Natural killer cell treated with Interleukin-12 subunit alpha and Interleukin-12 subunit beta and Interleukin-15 and Interleukin-18, amount 100 ng/mL, for 72 hours (primary cell): ENCODE measurements at places on chromosomes 1 and 21. TPM values are rescaled to one million over a fixed set of nuclear protein-coding genes. Genes with fewer than 3 reads are reported as not detected.

- no peak for DNase-seq
Observed at GRCh38 chr21:16377120-16377658, 647.4 kb downstream of the USP25 start.

DNA sequence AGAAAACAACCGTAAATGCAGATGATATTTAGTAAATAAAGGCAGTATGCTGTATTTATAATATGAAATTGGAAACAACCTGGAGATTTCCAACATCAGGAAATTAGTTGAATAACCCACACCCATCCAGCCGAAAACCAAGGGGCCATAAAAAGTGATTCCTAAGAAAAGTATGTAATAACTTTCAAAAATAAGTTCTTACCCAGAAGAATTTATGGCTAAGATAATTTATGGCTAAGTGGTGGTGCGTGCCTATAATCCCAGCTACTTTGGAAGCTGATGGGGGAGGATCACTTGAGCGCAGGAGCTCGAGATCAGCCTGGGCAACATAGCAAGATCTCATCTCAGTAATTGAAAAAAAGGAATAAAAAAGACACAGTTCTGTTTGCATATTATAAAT is 43.2 kb downstream of the TMCO4 start:
- DNase-seq, result no peak

Gene ACTL8
- not detected for total RNA-seq

DNA sequence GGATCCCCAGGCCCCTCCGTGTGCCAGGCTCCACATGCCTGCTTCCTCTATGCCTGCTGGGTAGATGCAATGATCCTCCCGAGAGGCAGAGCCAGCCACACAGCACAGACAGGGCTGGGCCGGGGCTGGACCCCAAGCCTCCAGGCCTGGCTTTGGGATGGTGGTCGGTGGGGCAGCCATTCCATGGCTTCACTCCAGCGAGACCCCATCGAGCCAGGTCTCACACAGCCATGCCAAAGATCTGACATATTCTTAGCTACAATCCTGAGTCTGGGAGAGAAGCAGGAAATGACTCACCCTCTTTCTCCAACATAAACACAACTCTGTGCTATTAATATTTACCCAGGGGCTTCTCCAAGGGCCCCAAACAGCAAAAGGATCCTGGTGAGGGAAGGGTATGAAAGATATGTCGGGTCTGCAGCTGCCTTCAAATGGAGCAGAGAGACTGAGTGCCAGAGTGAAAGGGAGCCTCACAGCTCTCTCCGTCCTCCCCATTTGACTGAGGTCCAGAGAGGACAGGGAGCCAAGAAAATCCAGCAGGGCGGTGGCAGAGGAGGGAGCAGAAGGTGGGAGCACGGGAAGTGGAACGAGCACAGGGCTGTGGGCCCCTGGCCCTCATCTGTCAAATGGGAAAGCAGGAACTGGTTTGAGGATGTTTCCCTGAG is 639.5 kb downstream of the MATN1 start:
- no peak for DNase-seq

DNA sequence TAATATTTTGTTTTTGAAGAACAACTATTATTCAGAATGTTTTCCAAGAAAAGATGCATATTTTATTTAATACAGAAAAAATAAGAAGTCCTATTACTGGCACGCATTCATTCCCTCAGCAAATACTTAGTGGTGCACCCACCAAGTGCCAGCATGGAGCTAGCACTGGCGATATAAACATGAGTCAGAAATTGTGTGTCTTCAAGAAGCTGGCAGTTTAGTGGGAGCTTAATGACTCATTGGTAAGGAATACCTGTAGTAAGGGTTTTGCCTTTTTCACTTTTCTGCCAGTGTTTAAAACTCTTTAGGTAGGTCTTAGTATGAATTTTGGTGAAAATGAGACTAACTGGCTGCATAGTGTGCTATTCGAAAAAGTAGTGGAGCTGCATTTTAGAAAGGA is 6.3 kb downstream of the MAGI3 start:
- no peak for DNase-seq

GRCh38 chr1:241061062-241061461 is 295.9 kb downstream of the RGS7 start:
- no peak for DNase-seq

DNA sequence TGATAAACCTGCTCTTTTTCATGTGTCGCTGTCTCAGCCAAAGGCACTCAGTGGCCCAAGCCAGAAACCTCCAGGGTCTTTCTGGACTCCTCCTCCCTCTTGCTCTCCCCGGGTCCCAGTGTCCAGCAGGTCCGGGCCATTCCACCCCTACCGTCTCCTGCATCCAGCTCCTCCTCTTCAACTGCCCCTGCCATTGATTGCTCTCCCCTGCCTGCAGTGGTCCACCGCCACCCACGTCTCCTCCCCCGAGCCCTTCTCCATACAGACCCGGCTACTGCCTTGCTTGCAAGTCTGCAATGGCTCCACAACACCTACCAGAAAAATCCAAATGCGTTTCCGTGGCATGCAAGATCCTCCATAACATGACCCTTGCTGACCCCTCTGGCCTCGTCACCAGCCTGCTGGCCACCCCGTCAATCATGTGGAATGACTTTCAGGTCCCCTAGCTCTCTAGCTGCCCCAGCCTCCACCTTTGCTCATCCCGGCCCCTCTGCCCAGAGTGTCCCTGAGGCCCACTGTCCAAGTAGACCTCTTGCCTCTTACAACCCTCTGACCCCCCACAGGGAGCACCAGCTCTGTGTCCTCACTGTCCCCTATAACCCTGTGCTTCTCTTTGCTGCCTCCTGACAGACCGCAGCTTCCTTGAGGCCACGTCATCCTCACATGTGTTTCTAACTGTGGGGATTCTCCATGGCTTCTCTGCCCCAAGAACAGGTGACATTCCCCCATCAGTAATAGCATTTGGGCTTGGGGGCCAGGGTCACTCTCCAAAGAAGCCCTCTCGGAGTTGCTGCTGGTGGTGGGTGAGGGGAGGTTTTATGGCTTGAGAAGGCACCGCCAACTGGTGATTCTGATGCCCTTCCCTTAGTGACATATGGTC is 15.0 kb downstream of the CACNA1S start:
- no peak for DNase-seq

DNA sequence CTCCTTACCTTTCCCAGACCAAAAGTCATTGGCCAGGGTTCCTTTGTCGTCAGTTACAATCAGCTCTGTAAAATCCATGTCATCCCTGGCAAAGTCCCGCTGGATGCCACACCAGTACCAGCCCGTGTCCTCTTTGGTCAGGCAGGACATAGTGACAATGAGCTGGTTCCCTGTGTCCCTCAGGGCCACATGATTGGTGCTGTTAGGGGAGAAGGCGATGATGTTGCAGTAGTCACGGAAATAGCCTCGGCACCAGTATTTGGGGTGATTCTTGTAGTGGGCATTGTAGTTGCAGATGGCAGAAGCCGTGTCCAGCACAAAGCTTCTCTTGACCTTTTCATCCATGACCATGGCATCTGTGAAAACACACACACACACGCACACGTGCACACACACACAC is 14.8 kb downstream of the ADORA3 start:
- no peak for DNase-seq

DNA sequence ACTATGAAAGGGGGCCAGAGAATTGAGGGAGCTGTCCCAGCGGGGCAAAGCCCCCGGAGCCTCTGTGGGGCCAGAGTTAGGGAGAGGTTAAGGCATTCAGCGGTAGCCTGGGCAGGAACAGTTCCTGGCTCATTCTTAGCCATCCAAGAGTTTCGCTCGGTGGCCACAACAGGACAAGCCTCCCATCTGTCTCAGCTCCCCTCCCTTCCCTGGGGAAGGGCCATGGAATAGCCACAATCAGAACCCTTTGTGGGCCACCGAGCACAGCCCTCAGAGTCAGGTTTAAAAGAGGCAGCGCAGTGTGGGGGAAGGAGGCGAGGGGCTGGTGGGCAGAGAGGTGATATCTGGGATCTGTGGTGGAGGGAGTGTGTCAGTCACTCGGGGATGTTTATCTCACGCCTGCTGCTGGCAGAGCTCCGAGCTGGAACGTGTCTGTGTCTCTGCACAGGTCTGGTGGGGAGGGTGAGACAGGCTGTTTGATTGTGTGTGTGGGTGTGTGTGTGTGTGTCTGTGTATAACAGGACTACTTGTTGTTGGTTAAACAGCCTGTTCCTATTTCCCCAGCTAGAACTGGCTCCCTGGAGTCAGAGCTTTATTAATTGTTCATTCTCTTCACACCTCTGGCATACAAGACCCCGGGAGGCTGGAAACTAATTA is 49.6 kb upstream of the GOLT1A start:
- no peak for DNase-seq

DNA sequence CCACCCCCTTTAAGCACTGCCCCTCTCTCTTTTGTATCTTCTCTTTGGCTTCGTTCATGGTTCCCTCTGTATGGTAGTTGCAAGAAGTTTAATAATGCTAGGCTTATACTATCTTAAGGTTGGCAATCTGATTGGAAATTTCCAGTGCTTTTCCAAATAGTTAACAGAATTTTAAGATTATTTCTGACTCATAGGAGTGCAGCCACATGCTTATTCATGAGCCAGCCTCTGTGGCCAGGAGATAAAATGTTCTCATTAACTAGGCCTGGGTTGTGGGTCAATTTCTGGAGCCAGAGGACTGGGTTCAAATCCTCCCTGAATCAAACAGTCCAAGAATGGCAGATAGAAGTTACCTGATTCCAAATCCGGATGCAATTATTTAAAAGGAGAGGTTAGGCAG is 103.1 kb downstream of the ATP6V1G3 start:
- no peak for DNase-seq

Gene OR2L3
- total RNA-seq, result not detected

DNA sequence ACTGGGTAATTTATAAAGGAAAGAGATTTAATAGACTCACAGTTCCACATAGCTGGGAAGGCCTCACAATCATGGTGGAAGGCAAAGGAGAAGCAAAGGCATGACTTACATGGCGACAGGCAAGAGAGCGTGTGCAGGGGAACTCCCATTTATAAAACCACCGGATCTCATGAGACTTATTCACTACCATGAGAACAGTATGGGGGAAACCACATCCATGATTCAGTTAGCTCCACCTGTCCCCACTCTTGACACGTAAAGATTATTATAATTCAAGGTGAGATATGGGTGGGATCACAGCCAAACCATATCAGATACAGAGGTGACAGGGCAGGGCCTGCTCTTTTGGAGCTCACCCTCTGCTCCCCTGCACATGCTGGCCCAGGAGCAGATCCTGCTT is 31.4 kb upstream of the TMEM61 start:
- no peak for DNase-seq

Gene CORT
- 0.61 TPM for total RNA-seq

Gene SLC6A17
- not detected for total RNA-seq

Gene CFHR1
- not detected for total RNA-seq

DNA sequence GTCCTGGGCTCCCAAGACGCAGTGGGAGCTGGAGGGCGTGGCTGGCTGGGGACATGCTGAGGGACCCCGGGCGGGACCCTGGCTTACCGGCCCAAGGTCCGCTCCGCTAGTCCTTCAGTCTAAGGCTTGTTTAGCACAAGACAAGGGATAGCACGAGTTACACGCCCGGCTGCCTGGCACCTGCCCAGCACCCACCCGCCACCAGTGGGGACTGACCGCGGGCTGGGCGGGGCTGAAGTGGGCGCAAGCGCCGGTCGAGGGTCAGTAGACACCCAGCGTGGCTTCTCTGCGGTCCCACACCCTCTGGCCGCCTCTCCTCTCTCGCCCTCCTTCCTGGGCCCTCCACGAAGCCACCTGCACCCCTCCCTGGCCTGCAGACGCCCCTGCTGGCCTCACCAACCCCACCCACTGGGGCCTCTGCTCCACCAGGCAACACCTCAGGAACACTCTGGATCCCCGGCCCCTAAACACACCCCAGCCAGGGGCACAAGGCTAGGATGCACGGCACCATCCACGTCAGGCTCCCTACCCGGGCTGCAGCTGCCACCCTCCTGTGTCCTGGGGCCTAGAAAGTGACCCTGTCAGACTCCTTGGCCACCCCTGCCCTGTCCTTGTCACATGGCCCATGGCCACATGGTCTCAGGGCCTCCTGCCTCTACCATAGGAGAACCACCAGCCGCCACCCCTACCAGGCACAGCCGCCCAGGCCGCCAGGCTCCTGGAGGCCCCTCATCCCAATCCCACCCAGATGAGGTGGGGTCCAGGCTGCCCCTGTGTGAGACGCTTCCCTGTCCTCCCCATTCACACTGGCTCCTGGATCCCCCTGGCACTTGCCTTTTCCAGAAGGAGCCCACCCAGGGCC is 6.1 kb downstream of the TAS1R3 start:
- no peak for DNase-seq

DNA sequence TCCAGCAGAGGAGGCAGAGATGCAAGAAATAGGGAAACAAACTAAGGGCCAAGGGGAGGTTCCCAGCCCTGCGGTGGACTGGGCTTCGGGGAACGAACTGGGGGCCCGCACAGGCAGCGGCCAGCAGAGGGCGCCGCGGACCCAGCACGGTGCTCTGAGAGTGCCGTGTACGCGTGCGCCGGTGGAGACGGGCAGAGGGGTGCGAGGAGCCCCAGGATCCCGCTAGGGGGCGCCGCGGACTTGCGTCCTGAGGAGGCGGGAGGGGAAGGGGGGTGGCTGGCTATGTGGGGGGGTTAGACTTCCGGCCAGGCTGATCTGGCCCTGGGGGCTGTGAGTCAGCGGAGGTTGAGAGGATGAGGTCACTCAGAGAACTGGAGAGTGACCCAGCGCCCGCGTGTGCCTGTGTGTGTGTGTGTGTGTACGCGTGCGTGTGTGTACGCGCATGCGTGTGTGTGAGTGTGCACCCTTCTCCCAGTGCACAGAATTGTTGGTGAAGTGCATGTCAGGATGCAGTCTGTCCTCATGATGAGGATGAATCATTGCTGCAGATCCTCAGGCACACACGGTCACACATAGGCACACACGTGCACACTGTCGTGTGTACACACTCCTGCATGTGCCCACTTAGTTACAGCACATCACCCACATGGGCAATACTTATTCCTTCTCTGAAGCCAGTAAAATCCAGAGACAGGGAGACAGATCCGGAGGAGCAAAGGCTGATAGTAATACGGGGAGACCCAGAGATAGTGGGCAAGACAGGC is 17.0 kb downstream of the NES start:
- DNase-seq, result peak; percentile 97

Gene CFAP57
- total RNA-seq, result not detected

DNA sequence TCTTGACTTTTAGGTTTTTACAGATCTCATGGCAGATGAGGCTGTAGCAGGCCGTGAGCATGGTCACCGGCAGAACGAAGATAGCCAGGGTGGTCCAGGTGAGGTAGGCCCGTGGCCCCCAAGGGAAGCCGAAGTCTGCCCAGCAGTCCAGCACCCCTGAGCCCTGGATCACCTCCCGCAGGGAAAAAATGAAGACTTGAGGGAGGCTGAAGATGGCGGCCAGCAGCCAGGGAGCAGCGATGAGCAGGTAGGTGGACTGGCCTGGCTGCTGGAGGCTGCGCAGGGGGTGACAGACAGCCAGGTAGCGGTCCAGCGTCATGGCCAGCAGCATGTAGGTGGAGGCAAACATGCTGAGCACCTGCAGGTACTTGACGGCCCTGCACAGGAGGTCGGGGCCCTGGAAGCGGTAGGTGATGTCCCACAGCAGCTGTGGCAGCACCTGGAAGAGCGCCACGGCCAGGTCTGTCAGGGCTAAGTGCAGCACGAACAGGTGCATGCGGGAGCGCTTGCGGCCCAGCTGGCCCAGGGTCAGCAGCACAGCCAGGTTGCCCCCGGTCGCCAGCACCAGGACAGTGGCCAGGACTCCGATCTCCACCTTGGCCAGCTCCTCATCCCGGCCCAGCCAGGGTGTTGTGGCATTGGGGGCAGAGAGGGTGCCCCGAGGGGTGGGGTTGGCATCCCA is 856 bp downstream of the AVPR1B start:
- no peak for DNase-seq
